ENCODE measurements at places on chromosomes 12 and 14.

- no peak overlapping the region for H3K27ac ChIP-seq
- H3K27me3 ChIP-seq = no peaks in the 10 kb centered on the region
- no peaks in the 10 kb centered on the region for H3K4me1 ChIP-seq
- H3K36me3 ChIP-seq = no peaks in the 10 kb centered on the region
Measured at GRCh38 chr12:82655751-82656150, 31.0 kb upstream of the TMTC2 start.

- no peak overlapping the region for H3K27ac ChIP-seq
- no peak for DNase-seq
- peaks cover 28% of the 10 kb centered on the region for H3K27me3 ChIP-seq
- H3K4me3 ChIP-seq = no peak overlapping the region
- H3K4me1 ChIP-seq = no peaks in the 10 kb centered on the region
- no peaks in the 10 kb centered on the region for H3K36me3 ChIP-seq
Measured at GRCh38 chr12:31227401-31227981, 98.5 kb downstream of the SINHCAF start.

- peaks cover 10% of the 10 kb centered on the region for H3K4me1 ChIP-seq
- peaks cover 2% of the 10 kb centered on the region for H3K36me3 ChIP-seq
- no peaks in the 10 kb centered on the region for H3K27me3 ChIP-seq
- H3K27ac ChIP-seq = peak overlapping the region; percentile 99
- peak; percentile 88 for DNase-seq
Measured at GRCh38 chr12:108730365-108731104, 783 bp downstream of the CORO1C start.

GRCh38 chr14:92460541-92460915 is 53.1 kb upstream of the RIN3 start:
- H3K36me3 ChIP-seq = no peaks in the 10 kb centered on the region
- no peaks in the 10 kb centered on the region for H3K27me3 ChIP-seq
- no peak for DNase-seq
- H3K27ac ChIP-seq = no peak overlapping the region
- no peak overlapping the region for H3K4me3 ChIP-seq
- H3K4me1 ChIP-seq = peaks cover 6% of the 10 kb centered on the region

DNA sequence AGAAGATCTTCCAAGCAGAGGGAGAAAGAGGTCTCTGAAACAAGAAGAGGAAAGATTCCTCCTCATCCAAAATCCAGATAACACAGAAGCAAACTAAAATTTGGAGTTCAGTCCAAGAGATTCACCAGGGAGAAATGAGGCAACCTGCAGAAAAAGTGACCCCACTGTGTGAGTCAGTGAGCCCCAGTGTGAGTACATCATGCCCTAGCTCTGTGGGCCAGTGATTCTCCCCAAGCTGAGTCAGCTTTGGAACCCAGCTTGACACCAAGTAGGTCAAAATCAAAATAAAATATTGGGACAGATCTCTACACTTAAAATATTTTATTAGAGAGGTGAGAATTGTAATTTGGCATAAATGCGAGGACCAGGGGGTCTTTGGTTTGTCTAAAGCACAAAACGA is 17.2 kb downstream of the CLEC2B start:
- no peak overlapping the region for H3K27ac ChIP-seq
- H3K27me3 ChIP-seq = no peaks in the 10 kb centered on the region
- H3K4me3 ChIP-seq = no peak overlapping the region
- no peaks in the 10 kb centered on the region for H3K36me3 ChIP-seq
- no peaks in the 10 kb centered on the region for H3K4me1 ChIP-seq

DNA sequence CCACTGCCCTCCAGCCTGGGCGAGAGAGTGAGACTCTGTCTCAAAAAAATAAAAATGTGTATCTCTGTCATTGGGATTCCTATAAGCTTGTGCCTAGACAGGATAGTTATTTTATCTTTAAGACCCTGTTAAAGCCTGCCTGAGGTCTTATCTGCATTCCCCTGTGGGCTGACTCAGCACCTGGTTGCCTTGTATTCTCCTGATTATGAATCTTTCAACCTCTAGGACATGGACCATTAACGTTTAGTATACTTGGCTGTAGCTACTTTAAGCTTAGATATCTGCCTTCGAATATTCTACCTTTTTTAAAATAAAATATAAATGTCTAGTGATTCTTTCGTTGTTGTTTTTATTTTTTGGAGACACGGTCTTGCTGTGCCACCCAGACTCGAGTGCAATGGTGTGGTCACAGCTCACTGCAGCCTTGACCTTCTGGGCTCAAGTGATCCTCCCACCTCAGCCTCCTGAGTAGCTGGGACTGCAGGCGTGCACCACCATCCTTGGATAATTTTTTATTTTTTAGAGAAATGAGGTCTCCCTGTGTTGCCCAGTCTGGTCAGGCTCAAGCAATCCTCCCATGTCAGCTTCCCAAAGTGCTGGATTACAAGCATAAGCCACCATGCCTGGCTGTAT is 41.3 kb downstream of the RESF1 start:
- no peaks in the 10 kb centered on the region for H3K27me3 ChIP-seq
- no peak overlapping the region for H3K4me3 ChIP-seq
- no peak for DNase-seq
- no peak overlapping the region for H3K27ac ChIP-seq

DNA sequence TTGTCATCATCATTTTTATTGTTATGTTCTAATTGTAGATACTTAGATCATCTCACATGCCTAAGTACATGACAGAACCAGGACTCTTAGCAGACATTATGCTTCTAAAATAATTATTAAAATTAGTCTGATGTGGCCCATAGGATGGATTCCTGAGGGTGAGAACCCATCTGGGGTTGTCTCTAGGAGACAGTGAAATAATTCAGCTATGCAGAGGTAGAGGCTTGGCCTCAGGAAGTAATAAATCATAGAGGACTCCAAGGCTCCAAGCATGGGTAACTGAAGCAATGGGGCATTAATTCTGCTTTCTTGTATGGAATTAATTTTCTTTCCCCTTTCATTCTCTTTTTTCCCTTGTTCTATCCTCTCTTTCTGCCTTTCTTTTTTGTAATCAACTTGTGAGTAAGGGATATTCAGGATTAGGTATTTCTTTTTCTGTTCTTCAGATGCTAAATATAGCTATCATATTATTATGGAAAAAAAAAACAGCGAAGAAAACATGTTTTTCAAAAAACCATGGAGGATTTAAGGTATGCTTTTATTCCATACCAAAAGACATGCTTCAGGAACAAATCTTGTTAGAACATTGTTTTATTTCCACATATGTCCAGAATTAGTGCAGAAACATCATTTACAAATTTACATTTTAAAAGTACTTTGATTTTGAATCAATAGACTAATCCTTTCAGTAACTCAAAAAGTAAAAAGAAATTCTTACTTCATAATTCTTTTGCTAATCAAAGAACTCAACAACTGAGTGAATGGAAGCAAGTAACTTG is 263.2 kb downstream of the TRHDE start:
- no peak overlapping the region for H3K27ac ChIP-seq
- no peak for DNase-seq
- H3K4me1 ChIP-seq = peaks cover 1% of the 10 kb centered on the region
- H3K27me3 ChIP-seq = no peaks in the 10 kb centered on the region
- no peaks in the 10 kb centered on the region for H3K36me3 ChIP-seq

GRCh38 chr14:83257466-83258439 is 1724.1 kb upstream of the SEL1L start:
- H3K4me3 ChIP-seq = no peak overlapping the region
- DNase-seq = no peak
- H3K4me1 ChIP-seq = no peaks in the 10 kb centered on the region
- H3K36me3 ChIP-seq = no peaks in the 10 kb centered on the region
- no peaks in the 10 kb centered on the region for H3K27me3 ChIP-seq

GRCh38 chr14:77275601-77276017 is 4.6 kb upstream of the NGB start:
- no peak overlapping the region for H3K4me3 ChIP-seq
- peaks cover 10% of the 10 kb centered on the region for H3K36me3 ChIP-seq

GRCh38 chr12:90355711-90356355 is 599.1 kb downstream of the CCER1 start:
- H3K27ac ChIP-seq = no peak overlapping the region
- no peak overlapping the region for H3K4me3 ChIP-seq

GRCh38 chr14:71138448-71139293 is 231.4 kb downstream of the PCNX1 start:
- no peak overlapping the region for H3K27ac ChIP-seq
- H3K36me3 ChIP-seq = no peaks in the 10 kb centered on the region
- H3K4me1 ChIP-seq = peaks cover 16% of the 10 kb centered on the region
- DNase-seq = peak; percentile 48

DNA sequence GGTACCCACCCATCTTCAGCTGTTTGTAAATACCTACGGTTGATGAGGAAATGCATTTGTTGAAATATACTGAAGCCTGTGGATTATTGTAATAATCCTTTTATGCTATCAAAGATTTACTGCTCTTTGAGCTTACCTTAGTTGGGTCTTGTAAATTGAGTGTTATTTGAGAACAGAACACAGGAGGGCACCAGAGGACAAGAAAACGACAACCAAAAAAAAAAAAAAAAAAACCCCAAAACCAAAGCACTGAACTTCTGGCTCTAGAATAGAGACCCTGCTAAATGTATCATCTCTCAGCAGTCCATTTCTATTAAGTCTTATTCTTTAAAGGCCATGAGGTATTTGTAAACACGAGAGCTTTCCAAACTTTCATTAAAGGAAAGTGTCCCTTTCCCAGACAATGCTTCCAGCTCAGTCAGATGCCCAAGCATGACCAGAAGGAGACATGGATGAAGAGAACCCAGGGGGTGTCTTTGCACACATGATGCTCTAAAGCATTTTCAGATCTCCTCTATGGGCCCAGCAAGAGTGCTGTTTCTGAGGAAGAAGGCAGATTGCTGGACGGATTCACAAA is 763.9 kb downstream of the NRXN3 start:
- H3K27me3 ChIP-seq = peaks cover 2% of the 10 kb centered on the region
- no peak overlapping the region for H3K27ac ChIP-seq
- no peaks in the 10 kb centered on the region for H3K36me3 ChIP-seq
- no peaks in the 10 kb centered on the region for H3K4me1 ChIP-seq
- H3K4me3 ChIP-seq = no peak overlapping the region

DNA sequence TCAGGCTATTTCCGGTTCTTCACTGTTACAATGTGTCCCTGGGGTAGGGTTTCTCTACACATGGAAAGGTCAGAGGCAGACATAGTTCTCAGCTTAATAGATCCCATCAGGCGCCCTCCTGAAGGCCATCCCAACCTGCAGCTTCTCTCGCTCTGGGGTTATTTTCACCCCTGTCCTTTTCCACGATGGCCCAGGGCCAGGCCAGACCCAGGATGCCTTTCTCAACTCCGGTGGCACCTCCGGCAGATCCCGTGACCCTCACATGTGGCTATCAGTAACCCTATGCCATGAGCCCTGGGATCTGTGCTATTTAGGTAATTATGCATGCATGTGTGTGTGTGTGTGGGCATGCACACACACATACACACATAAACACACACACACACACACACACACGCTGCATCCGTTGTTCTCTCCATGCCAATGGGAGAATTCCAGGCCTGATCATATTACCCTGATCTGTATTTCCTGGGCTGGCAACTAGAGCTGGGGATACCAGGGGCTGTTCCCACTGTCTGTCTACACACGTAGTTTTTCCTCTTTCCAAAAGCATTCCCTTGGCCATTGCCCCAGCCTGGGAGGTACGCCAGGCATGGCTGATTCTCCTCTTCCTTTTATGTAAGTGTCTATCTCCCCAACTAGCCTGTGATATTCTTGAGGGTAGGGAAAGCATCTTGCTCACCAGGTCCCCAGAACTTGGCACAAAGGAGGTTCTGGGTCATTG is 51.2 kb upstream of the NOS1 start:
- no peaks in the 10 kb centered on the region for H3K27me3 ChIP-seq
- H3K36me3 ChIP-seq = no peaks in the 10 kb centered on the region
- H3K4me1 ChIP-seq = no peaks in the 10 kb centered on the region
- H3K4me3 ChIP-seq = no peak overlapping the region
- H3K27ac ChIP-seq = no peak overlapping the region

DNA sequence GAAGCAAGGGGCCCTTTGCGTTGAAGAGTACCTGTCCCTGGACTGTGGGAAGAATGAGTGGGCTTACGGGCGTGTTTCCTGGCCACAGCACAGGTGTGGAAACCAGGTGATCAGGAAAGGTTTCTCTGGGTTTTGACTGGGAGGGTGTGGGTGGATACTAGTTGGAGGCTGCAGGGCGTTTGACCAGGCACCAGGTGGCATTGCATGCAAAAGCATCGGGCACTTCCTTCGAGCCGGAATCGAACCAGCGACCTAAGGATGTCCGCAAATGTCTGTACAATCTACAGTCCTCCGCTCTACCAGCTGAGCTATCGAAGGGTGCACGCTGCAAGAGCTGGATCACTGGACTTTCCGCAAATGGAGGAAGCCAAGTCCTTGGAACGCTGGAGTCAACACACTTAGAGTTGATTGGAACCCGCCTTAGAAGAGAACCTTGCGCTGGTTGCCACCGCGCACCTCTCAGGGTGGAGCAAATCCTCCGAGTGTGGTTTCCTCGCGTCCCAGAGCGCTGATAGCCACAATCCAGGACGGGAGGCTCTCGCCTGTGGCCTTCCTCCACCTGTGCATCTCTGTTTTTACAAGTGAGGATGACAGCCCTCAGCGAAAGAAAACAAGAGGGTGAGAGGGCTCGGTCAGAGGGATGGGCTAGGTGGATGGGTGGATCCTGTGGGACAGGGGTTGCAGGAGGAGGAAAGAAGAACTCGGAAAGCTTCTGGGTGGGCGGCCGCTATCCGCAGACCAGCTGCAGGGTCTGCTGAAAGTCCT is 21.2 kb upstream of the RNASE4 start:
- H3K4me3 ChIP-seq = no peak overlapping the region
- no peaks in the 10 kb centered on the region for H3K4me1 ChIP-seq
- DNase-seq = peak; percentile 55

- no peaks in the 10 kb centered on the region for H3K36me3 ChIP-seq
- H3K4me1 ChIP-seq = peaks cover 6% of the 10 kb centered on the region
- H3K27ac ChIP-seq = no peak overlapping the region
- no peaks in the 10 kb centered on the region for H3K27me3 ChIP-seq
- H3K4me3 ChIP-seq = no peak overlapping the region
- no peak for DNase-seq
Measured at GRCh38 chr12:67915335-67915851, 73.9 kb upstream of the IFNG-AS1 start.

- DNase-seq = peak; percentile 70
- H3K36me3 ChIP-seq = peaks cover 10% of the 10 kb centered on the region
- H3K27me3 ChIP-seq = no peaks in the 10 kb centered on the region
Measured at GRCh38 chr14:72948481-72949138, 22.3 kb downstream of the DCAF4 start.

DNA sequence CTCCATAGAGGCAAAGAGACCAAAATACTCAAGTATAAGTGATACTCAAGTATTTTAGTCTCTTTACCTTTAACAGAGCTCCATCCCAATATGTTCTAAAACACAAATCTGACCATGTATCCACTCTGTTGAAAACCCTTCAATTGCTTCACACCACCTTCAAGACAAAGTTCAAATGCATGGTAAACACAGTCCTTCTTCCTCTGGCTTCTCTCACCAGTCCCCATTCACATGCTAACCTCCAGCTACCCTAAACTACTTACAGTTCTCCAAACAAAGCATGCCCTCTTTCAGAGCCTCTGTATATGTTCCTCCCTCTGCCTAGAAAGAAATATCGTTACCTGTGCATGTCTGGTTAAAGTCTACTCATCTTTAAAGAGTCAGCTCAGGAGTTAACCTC is 100.2 kb downstream of the NUMB start:
- DNase-seq = no peak
- H3K4me1 ChIP-seq = no peaks in the 10 kb centered on the region
- H3K36me3 ChIP-seq = peaks cover 6% of the 10 kb centered on the region
- H3K27ac ChIP-seq = no peak overlapping the region

- H3K27ac ChIP-seq = no peak overlapping the region
- H3K4me3 ChIP-seq = no peak overlapping the region
- H3K27me3 ChIP-seq = peaks cover 21% of the 10 kb centered on the region
Measured at GRCh38 chr12:94247246-94247645, 98.9 kb downstream of the PLXNC1 start.

Data from IMR-90 (cell line).